Naive thymus-derived CD8-positive, alpha-beta T cell (primary cell): ENCODE measurements at places on chromosomes 4 and X.
A peak's percentile ranks its signal among the peaks of the same experiment; 100 is the strongest.

- DNase-seq = no peak
Measured at GRCh38 chr4:145552181-145552822, 66.9 kb upstream of the MMAA start.

- DNase-seq = no peak
Measured at GRCh38 chr4:20249333-20249732, 2.4 kb upstream of the SLIT2 start.

DNA sequence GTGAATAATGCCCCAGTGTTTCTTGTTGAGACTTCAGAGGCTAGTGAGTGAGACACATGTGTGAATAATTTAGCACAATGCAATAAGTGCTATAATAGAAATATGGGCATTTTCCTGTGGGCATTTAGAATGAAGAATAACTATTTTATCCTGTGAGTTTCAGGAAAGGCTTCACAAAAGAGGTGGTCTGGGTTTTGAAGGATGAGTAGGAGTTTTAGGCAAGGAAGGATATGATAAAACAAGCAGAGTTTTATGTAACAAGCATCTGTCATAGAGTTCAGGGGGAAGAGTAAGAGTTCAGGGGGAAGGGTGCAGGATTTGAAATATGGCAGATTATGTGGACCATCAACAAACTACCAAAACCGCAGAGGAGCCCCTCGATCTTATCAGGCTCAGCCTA is 529.2 kb downstream of the INPP4B start:
- no peak for DNase-seq

GRCh38 chrX:43728002-43728401 is 71.9 kb downstream of the MAOA start:
- DNase-seq = no peak

- DNase-seq = no peak
Measured at GRCh38 chrX:139758809-139759208, 50.8 kb upstream of the MCF2 start.

DNA sequence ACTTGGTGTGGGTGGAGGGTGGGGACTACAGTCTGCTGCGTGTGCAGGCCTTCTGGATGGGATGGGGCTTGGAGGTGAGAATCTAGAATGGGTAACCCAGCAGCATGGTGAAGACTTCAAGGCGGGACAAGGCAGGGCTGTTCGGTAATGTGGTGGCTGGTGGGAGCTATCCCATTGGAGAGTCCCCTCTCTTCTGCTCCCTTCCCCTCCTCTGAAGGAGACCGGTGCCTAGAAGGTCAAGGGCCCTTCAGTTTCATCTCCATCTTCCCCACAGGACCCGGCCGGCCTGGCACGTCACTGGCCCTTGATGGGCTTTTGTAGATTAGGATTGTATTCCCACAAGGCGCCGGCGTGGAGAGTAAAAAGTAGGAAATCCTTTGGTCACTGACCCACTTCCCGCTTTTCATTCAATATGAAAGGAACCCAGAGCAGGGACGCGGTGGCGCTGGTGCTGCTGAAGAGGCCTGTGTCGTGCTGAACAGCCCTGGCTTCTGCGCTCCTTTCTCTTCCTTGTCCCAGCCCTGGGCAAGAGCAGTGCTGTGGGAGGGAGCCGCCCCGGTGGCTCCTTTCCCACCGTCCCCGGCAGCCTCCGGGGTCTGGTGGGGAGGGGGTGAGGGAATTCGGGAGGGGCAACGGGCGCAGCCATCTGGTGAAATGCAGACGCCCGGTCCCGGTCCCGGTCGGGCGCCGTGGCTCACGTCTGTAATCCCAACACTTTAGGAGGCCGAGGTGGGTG is 7.3 kb upstream of the HMGB3 start:
- no peak for DNase-seq

- no peak for DNase-seq
Measured at GRCh38 chrX:140038842-140039241, 73.5 kb upstream of the CXorf66 start.

- no peak for DNase-seq
Measured at GRCh38 chr4:87120010-87120409, 100.4 kb downstream of the KLHL8 start.

DNA sequence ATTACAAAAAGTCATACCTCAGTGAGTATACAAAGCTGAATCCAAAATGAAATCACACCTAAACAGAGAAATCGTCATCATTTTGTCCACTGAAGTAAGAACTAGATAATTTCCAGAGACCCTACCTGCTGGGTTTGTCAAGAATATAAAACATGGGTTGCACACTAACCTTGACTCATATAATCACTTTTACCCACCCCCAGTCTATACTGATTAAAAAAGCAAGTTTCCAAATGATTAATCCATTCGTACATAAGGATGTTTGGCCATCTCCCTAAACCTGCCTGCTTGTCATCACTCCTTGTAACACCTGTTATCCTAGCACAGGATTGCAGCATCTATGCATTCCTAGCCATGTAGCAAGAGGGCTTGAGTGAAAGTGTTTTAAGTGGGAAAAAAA is 4.7 kb downstream of the RAP2C start:
- no peak for DNase-seq

GRCh38 chr4:173488656-173489055 is 41.4 kb downstream of the HAND2 start:
- no peak for DNase-seq

DNA sequence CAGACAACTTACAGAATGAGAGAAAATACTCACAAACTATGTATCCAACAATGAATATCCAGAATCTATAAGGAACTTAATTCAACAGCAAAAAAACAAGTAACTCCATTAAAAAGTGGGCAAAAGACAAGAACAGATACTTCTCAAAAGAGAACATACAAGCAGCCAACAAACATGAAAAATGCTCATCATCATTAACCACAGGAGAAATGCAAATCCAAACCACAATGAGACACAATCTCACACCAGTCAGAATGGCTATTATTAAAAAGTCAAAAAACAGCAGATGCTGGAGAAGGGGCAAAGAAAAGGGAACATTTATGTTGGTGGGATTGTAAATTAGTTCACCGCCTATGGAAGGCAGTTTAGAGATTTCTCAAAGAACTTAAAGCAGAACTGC is 150.3 kb downstream of the FGF16 start:
- DNase-seq = no peak

DNA sequence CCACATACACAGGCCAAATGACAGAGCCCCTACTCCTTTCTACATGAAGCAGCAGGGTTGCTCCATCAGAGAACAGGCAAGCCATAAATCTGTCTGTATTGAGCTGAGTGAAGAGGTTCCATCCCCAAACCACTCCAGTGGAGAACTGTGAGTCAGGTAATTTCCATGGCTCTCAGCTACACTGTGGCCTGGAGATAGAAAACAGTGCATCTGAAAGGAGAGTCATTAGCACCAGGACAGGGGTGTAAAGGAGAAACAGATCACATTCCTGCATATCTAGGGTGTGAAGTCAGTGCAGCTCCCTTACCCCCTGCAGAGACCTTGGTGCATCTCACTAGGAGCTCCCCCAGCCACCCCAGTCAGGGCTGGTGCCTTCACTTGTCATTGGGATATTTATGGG is 314.7 kb downstream of the CHIC1 start:
- no peak for DNase-seq

DNA sequence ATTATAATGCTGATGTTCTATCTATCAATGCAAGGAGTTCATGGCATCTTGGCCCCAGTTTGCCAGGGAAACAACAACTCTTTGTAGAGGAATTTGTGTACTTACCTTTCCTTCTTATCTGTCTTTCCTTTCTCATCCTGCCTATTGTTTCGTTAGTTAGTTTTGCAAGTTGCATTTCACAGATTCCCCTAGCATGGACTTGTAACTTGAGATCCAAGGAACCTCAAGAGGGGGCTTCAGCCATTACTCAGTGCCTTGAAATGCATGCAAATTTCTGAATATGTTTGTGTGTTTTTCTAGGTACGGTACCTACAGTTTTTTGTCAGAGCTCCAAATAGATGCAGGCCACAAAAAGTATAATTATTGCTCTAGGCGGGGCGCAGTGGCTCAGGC is 203.6 kb downstream of the LDB2 start:
- DNase-seq = no peak

- DNase-seq = no peak
Measured at GRCh38 chrX:18428006-18428405, 2.6 kb downstream of the CDKL5 start.

GRCh38 chr4:48047421-48047844 is 30.9 kb downstream of the NIPAL1 start:
- DNase-seq = peak; percentile 27

GRCh38 chr4:24768006-24768405 is 27.4 kb upstream of the SOD3 start:
- DNase-seq = no peak

GRCh38 chrX:137848266-137848905 is 282.5 kb downstream of the ZIC3 start:
- no peak for DNase-seq

GRCh38 chrX:127726227-127726626 is 326.0 kb downstream of the ACTRT1 start:
- no peak for DNase-seq

GRCh38 chr4:147683188-147683591 is 773 bp downstream of the PRMT9 start:
- DNase-seq = peak; percentile 21

- DNase-seq = no peak
Measured at GRCh38 chr4:87088186-87088585, 132.2 kb downstream of the KLHL8 start.

GRCh38 chr4:183738081-183738673 is 79.1 kb downstream of the TRAPPC11 start:
- DNase-seq = no peak

DNA sequence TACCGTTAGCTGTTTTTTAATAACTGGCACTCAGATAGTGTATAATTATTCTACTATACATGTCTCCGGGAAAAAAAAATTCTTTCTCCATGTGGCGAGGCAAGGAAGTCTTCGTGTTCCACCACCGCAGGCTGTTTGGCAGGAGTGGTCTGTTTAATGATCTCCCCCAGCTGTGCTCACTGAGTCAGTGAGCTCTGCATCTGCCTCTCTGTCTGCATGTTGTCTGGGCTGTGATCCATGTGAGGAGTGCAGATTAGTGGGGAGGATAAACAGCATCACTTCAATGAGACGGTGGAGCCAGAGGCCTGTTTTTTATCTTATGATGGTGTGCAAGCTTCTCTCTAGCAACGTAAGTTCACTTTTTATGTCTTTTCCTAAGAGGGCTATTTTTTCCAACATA is 69.8 kb downstream of the RPS3A start:
- no peak for DNase-seq

GRCh38 chr4:120508036-120508435 is 414.5 kb downstream of the PRDM5 start:
- no peak for DNase-seq

DNA sequence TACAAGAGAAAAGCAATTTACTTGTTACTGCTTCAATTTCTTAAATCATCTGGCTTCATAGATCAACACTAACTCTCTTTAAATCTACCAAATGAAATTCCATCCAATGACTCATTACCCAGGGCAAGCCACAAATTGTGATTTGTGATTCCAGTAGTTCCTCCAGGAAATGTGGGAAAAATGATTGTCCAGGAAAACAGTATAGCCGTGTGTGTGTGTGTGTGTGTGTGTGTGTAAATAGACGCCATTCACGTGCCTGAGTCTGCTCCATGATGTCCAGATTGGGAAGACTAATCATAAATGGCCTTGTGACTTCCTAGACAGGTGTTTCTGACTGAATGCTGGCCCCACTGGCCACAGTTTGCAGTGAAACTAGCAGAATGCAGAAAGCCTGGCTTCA is 121.3 kb downstream of the HS6ST2 start:
- no peak for DNase-seq

DNA sequence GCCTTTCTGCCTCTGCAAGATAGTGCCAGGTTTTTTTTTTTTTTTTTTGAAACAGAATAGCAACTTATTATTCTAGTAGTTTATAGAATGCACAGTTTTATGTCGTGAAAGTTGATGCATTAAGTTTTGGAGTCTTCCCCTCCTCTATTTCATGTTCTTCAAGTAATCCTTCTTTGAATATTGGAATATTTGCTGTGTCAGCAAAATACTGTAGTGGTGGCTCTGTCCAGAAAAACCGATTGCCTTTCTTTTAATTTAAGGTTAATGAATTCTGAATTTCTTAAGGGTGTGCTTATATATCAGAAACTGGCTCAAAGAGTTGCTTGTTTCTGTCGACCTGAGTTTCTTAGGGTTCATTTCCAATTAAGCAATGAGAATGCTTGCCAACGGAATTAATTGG is 34.8 kb upstream of the TMSB15B start:
- DNase-seq = no peak

DNA sequence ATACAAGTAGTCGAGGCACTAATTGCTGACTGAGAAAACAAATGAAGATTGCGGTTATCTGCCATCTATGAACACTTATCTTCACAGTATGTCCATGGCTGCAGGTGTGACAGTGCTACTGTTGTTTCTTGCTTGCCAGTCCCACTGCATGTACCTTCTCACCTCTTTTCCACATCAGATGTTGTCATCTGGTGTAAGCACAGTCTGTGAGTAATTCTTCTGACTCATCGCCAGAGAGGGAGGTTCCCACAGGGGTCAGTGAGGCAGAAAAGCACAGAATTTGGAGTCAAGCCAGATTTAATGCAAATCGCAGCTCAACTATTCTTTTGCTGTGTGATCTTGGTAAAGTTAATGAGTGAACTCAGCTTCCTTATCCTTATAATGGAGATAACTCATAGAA is 144.4 kb downstream of the GLRA2 start:
- no peak for DNase-seq

GRCh38 chr4:22877486-22878052 is 184.8 kb downstream of the GBA3 start:
- no peak for DNase-seq

DNA sequence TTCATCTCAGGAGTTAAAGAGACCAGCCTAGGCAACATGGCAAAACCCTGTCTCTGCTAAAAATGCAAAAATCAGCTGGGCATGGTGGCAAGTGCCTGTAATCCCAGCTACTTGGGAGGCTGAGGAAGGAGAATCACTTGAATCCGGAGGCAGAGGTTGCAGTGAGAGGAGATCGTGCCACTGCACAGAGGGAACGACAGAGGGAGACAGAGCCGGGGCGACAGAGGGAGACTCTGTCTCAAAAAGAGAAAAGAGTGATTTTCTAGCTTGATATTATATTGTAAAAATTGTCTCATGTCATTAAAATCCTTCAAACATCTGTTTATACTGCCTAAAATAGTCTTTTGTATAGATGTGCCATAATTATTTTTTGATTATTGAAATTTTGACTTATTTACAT is 225.4 kb upstream of the AGA start:
- no peak for DNase-seq

- DNase-seq = no peak
Measured at GRCh38 chr4:40289366-40290188, 45.6 kb upstream of the CHRNA9 start.

DNA sequence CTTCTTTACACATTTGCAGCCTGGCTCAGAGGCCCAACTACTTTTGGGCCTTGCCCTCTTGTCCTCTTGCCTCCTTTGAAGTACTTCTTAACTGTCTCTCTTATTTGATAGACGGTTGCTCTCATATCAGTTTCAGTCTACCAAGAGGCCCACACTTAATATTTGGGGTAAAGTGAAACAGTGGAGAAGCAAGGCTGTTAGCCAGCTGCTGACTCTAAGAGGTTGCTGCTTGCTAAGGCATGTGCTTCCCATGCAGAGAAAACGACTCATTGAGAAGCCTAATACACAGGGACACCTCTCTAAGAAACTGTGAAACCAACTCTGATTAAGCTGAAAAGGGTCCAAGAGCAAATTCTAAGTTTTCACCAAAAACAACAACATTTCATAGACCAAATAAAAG is 94.6 kb downstream of the PPP3CA start:
- DNase-seq = no peak

- DNase-seq = no peak
Measured at GRCh38 chr4:66653937-66654336, 891.4 kb downstream of the CENPC start.
